Thoracic aorta (tissue), 2 donors: ENCODE measurements at places on chromosomes 13 and 19. TPM values are rescaled to one million over a fixed set of nuclear protein-coding genes. Genes with fewer than 3 reads are reported as not detected.

DNA sequence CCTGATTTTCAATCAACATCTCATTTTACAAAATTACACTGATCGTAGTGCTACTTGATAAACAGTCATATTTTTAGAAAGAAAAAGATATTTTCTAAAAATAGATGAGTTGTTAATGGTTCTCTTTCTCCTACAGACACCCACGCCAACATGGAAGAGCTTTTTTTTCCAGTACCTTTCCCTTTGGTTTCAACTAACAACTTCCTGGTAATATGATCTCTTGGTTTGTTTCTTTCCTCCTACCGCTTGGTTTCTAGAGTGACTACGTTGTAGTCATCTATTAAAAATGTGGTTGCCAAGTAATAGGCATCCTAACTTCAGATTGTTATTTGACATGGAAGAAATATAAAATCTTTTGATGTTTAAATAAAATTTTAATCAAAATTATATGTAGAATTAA lies 189.0 kb downstream of the LACC1 start:
- no peak for DNase-seq

- DNase-seq, result peak; percentile 57
Measured at GRCh38 chr19:46489445-46490272, 6.0 kb downstream of the PNMA8B start.

DNA sequence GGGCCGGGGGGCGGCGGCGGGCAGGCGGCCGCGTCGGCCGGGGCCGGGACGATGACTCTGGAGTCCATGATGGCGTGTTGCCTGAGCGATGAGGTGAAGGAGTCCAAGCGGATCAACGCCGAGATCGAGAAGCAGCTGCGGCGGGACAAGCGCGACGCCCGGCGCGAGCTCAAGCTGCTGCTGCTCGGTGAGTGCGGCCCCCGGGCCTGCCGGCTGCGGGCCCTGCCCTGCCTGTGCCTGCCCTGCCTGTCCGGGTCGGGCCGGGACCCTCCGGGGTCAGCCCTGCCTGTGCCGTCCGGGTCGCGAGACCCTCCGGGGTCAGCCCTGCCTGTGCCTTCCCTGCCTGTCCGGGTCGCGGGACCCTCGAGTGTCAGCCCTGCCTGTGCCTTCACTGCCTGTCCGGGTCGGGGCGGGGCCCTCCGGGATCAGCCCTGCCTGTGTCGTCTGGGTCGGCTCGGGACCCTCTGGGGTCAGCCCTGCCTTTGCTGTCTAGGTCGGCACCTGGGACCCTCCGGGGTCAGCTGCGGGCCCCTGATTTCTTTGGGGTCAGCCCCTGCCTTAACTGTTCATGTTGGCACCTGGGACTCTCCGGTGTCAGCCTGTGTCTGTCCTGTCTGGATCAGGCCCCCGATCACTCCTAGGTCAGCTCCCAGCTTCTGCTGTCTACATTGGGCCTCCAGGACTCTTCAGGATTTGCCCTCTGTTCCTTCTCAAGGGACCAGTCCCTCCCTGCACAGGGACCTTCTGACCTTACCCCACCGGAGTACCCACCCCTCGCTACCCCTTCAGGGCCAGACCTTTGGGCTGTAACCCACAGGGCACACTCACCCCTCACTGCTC lies 659 bp downstream of the GNA11 start:
- no peak for DNase-seq

- no peak for DNase-seq
Measured at GRCh38 chr13:38979891-38980749, 10.5 kb downstream of the STOML3 start.

Gene FFAR1
- not detected for total RNA-seq

GRCh38 chr13:98324105-98324504 lies 147.0 kb upstream of the RNF113B start:
- DNase-seq, result no peak

Gene FAM83E
- total RNA-seq, result 2.0 TPM

- DNase-seq, result no peak
Measured at GRCh38 chr13:76982061-76982460, 9.8 kb upstream of the CLN5 start.

Gene NOTCH3
- 448 TPM for total RNA-seq

Gene ZNF667
- 4.6 TPM for total RNA-seq

Gene CCL25
- not detected for total RNA-seq

DNA sequence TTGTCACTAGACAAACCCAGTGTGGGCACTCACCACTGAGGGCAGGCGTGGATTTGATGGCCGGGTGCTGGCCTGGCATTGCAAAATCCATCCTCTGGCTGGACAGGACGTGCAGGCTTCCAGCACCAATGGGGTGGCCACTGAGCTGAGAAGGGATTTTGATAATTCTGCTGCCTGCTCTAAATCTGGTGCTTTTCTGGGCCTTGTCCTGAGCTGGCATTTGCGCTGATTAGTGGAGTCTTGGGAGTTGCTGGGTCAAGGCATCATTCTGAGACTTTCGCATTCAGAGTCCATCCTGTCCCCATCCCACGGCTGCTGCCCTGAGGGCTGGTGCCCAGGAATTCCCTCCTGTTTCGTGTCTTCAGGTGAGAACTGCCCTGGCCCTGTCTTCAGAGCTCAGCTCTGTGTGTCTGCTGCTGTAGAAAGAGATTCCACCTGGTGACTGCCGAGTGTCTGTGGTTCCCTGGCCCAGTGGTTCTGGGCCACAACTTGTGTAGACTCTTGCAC lies 65.9 kb upstream of the MCF2L start:
- DNase-seq, result no peak

DNA sequence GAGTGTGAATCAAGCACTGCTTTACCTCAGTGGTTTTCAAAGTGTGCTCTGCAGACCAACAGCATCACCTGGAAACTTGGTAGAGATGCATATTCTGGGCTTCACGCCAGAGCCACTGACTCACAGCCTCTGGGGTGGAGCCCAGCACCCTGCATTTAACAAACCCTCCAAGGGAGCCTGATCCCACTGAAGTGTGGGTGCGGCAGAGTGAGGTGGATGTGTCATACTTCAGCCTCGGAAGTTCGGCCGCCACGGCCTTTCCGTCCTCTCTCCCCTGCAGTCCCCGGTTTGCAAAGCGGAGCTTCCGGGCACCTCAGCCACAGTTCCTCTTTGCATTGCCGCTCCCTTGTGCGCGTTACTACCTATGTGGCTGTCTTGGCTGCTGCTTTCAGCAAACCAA lies 33.3 kb upstream of the MICU2 start:
- no peak for DNase-seq

Gene PARP4
- 48.8 TPM for total RNA-seq

Gene SIGLECL1
- total RNA-seq, result not detected

GRCh38 chr13:42345367-42345766 lies 73.4 kb downstream of the AKAP11 start:
- DNase-seq, result no peak

Gene CYP2A7
- total RNA-seq, result not detected

Gene ZFR2
- not detected for total RNA-seq

Gene CADM4
- total RNA-seq, result 5.6 TPM

DNA sequence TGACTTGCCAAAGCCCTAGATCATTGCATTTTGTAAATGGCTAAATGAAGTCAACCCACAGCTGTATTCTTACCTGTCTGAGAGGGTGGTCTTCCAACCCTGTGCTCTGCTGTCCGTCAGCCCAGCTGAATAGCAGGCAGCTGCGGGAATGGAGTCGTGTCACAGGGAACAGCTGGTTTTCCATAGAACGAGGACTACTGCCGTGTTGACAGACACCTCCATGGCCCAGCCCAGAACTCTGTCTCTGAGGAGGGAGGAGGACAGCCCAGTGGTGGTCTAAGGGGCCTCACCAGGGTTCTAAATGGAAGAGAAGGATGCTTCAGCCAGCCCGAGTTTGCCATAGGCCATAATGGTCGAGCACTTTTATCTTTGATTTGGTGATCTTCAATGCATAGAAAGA lies 110.7 kb downstream of the SLC7A1 start:
- DNase-seq, result no peak

DNA sequence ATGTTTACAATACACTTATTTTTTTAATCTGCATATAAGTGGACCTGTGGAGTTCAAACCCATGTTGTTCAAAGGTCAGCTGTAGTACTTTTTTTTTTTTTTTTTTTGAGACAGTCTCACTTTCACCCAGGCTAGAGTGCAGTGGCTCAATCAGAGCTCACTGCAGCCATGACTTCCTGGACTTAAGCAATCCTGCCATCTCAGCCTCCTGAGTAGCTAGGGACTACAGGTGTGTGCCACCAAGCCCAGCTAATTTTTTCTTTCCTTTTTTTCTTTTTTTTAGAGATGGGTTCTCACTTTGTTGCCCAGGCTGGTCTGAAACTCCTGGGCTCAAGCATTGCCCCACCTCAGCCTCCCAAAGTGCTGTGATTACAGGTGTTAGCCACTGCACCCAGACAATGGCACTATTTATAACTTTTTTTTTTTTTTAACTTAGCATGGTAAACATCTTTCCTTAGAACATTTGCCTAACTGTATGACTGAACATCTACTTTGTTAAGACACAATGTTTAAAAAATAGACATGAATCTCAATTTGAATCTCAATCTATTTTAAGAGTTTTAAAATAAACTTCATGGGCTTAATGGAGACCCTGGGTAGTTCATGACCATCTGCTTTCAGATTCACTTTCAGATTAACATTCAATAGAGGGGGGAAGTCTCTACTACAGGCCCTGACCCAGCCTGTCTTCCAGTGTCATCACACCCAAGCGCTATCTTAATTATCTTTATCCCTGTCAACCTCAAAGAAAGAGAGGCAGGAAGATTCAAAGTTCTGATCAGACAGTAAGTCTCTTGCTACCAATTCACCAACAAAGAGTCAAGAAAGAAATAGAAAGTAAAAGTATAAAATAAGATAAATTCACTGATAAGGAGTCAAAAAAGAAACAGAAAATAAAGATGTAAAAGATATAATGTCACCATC lies 97.7 kb upstream of the DOCK9 start:
- no peak for DNase-seq

Gene ARRDC2
- 151 TPM for total RNA-seq

DNA sequence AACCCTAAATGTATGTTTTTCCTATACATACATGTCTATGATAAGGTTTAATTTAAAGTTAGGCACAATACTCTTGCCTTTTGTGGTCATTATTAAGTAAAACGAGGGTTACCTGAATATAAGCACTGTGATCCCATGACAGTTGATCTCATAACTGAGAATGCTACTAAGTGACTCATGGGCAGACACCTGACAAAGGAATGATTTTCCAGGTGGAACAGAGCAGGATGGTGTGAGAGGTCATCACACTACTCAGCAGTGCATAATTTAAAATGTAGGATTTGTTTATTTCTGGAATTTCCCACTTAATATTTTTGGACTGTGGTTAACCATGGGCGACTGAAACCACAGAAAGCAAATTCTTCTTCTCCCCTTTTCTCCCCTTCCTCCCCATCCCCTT lies 178.9 kb downstream of the UGGT2 start:
- DNase-seq, result no peak

Gene ZNF66
- 0.41 TPM for total RNA-seq

DNA sequence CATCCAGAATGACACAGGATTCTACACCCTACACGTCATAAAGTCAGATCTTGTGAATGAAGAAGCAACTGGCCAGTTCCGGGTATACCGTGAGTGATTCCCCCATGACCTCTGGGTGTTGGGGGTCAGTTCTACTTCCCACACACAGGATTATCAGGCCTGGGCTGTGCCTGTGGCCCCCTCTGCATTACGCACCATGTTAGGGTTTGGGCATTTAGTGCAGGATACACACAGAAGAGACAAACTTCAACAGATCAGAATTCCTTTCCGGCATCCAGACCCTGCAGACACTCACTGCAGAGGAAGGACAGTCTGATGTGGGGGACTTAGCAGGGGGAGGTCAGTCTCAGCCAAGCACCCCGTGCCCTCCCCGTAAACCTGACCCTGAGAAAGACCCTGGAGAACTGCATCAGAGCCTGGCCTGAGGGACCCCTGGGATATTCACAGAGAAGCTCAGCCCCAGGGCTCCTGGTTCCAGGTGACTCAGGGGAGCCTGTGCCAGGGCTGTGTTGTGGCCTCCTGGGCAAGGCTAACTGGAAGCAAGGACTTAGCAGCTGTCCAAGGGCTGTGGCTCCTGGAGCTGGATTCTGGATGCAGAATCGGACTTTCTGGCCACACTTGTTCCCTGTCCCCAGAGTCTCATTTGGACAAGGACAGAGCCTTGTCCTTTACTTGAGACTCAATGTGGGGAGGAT lies 1.7 kb downstream of the CEACAM5 start:
- DNase-seq, result no peak

Gene PRTN3
- total RNA-seq, result not detected

GRCh38 chr19:4337906-4338440 lies 654 bp downstream of the STAP2 start:
- no peak for DNase-seq

- DNase-seq, result no peak
Measured at GRCh38 chr13:53953183-53953582, 924.6 kb downstream of the OLFM4 start.

- DNase-seq, result no peak
Measured at GRCh38 chr19:44972802-44973201, 17.6 kb downstream of the CLPTM1 start.

GRCh38 chr13:86446311-86446710 lies 647.1 kb upstream of the SLITRK6 start:
- no peak for DNase-seq

Gene CNMD
- not detected for total RNA-seq

GRCh38 chr13:111152844-111153243 lies 37.7 kb downstream of the ARHGEF7 start:
- DNase-seq, result no peak

Gene KMT5C
- total RNA-seq, result 10.2 TPM

DNA sequence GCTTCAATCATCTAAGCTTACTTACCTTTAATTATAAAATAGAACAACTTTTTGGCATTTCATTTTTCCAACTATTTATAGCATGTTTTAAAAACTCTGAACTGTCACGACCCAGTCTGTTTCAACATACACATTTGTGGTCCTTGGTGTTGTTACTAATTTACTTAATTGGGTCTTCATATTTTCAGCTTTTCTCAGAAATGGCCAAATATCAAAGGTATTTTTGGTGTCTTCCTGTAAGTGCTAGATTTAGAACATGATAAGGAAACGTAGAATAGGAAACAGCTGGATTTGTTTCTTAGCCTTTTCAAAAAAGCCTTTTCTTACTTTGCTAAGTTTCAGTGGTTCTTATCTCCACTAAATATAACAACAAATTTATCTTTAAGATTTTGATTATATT lies 11.4 kb downstream of the LPAR6 start:
- DNase-seq, result no peak

GRCh38 chr19:4448147-4448985 lies 9.2 kb downstream of the UBXN6 start:
- no peak for DNase-seq

DNA sequence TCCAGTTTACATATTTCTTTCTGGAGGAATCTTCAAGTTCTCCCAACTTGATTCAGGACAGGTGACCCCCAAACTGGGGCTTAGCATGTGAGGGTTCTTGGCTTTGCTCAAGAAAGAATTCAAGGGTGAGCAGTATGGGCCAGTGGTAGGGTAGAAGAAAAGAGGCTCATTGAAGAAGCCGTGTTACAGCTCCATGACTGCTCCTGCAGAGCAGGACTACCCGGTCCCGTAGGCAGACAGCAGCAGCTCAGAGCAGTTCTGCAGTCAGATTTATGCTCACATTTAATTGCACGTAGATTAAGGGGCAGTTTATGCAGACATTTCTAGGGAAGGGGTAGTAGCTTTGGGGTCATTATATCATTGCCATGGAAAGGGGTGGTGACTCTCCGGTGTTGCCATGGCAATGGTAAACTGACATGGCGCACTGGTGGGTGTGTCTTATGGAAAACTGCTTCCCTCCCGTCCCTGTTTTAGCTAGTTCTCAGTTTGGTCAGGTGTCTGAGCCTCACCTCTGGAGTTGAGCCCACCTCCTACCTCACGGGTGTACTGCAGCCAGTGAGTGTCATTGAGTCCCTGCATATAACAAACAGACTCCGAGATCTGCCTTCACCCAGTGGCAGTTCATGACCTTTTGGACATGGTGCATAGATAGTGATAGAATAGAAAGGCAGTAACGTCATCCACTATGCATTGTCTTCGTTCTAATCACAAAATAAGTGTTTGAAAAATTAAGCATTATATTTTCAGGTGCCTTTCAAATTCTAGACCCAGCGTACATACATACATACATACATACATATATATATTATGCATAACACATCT lies 16.0 kb upstream of the ZNF792 start:
- DNase-seq, result no peak
